Ovary (tissue), 10 donors: ENCODE measurements at places on chromosomes 6 and 20.

- DNase-seq, result no peak
Measured at GRCh38 chr20:47464380-47465101, 37.1 kb upstream of the NCOA3 start.

- DNase-seq, result no peak
Measured at GRCh38 chr6:20693466-20694063, 159.3 kb downstream of the CDKAL1 start.

DNA sequence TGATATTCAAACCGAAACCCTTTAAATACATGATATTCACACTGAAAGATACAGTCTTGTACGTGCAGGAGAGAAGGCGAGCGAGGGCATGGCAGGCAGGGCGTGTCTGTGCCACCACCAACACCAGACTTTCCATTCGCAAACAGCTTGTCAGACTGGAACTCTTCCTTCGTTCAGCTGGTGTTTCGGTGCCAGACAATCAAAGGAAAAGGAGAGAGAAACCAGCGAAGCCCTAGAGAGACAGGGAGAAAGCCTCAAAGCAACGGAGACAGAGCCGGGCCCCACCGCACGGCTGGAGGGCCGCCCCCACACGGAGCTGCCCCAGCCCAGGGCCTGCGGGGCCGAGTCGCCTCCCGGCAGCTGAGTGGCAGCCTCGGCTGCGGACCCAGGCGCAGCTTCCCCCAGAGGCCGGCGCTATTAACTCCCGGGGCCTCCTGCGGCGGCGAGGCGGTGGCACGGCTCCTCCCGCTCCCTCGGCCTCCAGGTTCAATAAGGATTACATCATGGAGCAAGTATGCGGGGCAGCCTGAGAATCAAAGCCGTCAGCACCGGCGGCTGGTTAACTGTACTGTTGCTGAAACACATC lies 32.1 kb upstream of the NR2E1 start:
- DNase-seq, result peak; percentile 58

DNA sequence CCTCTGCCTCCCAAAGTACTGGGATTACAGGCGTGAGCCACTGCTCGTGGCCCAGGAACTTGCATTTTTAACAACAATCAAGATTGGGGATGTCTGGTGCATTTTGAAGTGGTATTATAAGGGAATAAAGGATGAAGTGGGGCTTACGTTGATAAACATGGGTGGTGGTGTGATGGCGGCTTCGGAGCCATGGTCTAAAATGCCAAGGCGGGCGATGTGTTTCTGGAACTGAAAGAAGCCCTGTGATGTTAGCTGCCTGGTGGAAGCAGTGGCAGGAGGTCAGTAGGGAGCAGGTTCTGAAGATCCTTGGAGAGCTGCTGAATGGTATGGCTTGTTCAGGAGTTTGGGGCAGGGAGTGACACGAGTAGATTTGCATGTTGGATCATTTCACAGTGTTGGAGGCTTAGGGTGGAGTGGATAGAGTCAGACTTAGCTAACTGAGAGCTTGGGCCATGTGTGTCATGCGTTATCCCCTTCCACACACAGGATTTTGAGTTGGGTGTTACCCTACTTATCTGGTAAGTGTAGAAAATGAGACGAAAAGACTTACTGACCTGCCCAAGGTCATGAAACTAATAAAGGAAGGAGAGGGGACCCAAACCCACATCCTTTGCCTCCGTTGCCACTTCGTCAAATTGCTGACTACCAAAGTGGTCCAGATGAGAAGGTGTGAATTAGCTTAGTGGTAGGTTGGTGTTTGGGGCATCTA lies 1.5 kb downstream of the NELFCD start:
- no peak for DNase-seq

DNA sequence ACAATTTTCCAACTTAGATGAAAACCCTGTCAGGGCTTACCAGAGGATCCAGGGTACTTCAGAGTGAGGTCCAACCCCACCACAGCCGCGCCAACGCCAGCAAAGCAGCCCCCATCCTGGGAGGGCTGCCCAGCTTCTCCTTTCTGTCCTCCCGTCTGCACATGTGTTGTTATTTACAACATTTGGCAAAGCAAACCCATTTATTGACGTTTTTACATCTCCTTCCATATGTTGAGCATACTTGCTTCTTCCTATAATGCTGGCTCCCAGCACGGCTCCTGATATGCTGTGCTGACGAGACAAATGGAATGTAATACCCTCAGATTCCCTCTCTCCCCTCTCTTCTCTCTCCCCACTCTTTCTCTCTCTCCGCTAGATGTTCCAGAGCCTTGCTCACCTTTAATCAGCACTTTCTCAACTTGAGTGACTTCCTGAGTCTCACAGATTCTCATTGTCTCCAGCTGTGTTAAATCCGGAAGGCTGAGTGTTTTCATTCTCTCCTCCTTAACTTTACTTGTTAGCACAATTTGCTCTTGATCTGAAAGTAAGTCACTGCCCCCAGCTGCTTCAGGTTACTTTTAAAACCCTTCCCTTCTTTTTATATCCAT lies 22.7 kb downstream of the RCAN2 start:
- no peak for DNase-seq

- no peak for DNase-seq
Measured at GRCh38 chr20:47865912-47866311, 80.6 kb upstream of the SULF2 start.

DNA sequence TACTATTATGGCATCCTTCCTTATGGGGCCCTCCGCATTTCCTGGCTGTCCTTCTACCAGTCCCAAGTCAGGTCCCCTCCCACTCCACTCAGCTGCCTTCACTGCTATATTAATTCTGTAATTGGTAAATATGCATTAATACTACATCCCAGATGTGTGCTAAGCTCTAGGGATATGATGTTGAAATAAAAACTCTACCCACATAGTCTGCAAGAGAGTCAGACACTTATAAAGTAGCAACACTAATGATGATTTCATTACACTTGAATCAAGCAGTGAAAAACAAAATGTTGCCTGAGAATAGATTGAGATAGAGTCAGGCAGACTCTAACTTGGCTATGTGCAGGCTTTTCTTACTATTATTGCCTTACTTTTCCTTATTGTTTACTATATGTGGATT lies 62.4 kb downstream of the AIG1 start:
- no peak for DNase-seq

GRCh38 chr6:14882394-14883026 lies 363.4 kb upstream of the JARID2 start:
- DNase-seq, result no peak

GRCh38 chr6:23441808-23442461 lies 684.1 kb upstream of the NRSN1 start:
- DNase-seq, result no peak

- DNase-seq, result no peak
Measured at GRCh38 chr6:40210628-40211056, 276.4 kb upstream of the MOCS1 start.

GRCh38 chr6:90080876-90081481 lies 186.7 kb downstream of the GJA10 start:
- DNase-seq, result no peak

DNA sequence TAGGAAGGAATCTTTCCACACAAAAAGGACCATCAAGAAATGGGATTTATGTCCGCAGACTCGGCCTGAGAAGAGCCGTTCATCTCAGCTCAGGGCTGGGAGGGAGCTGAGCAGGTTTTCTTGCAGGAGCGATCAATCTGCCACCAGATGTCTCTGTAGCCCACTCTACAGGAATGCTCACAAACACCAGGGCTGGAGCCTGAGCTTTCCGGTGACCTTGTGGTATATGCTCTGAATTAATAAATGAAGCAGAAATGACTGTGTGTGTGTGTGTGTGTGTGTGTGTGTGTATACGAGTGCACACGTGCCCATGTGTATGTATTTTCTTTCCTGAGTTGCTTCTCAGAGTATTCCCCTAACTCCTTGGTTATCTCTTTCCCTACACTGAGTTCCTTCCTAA lies 12.0 kb downstream of the CD83 start:
- peak; percentile 56 for DNase-seq

- no peak for DNase-seq
Measured at GRCh38 chr20:21272279-21272678, 30.9 kb upstream of the XRN2 start.

- no peak for DNase-seq
Measured at GRCh38 chr6:157790548-157791160, 32.4 kb upstream of the SNX9 start.

GRCh38 chr6:94511502-94512088 lies 1065.7 kb upstream of the MANEA start:
- DNase-seq, result no peak

DNA sequence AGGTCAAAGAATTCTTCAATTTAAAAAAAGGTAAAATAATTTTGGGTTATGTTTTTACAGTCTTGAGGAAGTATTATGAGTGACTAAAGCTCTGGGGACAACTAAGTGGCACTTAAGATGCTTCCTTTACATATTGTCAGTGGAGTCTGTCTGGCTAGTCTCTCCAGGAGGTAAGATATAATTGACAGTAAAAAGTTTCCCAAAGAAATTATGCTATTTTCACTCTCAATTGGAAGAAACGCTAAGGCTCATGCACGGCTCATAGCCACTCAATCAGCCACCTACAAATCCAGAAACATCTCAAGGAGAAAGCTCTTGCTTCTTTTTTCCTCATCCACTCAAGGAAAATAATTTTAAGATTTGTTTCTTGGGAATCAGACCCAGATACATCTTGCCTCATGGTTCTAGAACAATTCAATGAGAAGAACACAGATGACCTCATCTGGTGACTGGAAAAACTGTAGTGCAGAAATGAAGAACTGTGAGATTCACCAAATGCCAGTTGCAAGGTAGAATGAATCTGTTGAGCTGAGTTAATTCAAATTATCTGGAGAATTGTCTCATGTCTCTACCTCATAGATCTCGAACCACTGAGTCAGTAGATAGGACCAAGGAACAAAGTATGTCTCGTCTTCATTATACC lies 252.9 kb downstream of the TPBG start:
- no peak for DNase-seq

- DNase-seq, result no peak
Measured at GRCh38 chr6:141437685-141438084, 695.0 kb upstream of the GJE1 start.

DNA sequence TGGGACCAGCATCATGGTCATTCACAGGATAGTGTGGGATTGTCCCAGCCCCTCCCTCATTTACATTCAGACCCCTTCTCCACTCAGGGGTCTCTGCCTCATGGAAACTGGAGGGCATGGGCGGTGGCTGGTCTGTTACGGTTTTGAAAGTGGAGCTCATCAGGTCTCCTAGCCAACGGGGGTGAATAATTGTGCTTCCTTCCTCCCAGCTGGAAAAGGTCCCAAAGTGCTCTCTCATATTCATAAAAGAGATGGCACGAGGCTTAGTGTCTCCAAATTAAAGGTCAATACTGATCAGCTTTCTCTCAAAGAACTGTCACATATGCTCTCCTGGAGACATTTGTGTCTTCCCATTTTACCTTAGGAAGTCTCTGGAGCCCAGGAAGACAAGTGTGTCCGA lies 19.9 kb downstream of the JARID2 start:
- DNase-seq, result no peak

DNA sequence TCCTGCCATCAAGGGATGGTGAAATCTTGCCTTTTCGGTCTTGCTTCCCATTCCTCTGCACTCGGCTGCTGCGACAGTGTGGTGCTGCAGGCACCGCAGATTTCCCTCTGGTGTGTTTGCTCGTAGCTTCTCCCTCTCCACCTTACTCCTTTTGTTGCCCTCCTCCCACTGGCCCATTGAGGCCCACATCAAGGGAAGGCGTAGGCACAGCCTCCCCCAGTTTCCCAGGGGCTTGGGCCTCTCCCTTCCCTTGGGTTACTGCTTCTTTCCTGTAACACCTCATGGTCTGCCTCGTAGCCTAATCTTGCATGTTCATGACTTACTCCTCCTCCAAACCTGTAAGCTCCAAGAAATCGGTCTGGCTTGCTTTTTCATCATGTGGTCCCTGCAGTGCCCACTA lies 9.9 kb downstream of the E2F3 start:
- no peak for DNase-seq

DNA sequence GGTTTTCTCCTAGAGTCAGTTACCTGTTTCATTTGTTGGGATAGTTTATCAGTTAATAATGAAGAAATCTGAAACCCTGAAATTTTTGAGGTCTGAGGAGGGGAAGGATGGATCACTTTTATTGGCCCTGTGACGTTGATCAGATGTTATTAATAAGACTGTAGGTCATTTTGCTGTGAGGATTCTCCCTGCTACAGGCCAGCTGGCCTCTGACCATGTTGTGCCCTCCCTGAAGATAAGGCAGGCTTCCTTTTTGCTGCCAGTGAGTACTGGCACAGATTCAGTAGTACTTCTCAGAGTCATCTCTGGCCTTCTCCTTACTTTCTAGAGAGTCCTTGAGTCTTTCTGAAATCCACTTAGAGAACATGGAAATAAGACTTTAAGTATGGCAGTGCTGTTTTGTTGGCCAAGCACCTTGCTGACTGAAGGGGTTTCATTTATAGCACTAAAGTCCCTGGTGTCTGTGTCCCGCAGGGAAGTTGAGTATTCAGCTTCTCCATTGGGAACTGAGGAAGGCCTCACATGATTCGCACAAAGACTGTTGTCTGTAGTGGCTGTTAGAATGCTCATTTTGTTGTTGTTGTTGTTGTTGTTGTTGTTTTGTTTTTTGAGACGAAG lies 202.6 kb downstream of the DTNBP1 start:
- no peak for DNase-seq

DNA sequence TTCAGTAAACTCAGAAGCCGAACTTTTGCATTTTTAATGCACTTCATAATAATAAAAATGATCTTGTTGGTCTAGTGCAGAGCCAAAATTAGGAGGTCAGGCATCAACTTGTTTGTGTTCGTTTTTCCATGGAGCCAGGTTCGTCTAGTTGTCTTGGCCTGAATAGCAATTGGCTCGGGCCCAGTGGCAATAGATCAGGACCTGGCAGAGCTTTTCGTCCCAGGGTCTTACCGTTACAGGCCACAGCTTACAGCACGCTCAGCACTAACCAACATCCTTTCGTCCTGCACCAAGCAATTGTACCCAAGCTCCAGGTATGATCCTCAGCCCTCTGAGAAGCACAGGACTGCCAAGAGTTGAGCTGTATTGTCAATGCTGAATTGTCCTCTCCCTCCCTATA lies 240.5 kb upstream of the PLN start:
- DNase-seq, result no peak

- DNase-seq, result no peak
Measured at GRCh38 chr6:83685481-83685880, 23.4 kb downstream of the SNAP91 start.

GRCh38 chr6:165616116-165616515 lies 46.9 kb downstream of the PDE10A start:
- no peak for DNase-seq

DNA sequence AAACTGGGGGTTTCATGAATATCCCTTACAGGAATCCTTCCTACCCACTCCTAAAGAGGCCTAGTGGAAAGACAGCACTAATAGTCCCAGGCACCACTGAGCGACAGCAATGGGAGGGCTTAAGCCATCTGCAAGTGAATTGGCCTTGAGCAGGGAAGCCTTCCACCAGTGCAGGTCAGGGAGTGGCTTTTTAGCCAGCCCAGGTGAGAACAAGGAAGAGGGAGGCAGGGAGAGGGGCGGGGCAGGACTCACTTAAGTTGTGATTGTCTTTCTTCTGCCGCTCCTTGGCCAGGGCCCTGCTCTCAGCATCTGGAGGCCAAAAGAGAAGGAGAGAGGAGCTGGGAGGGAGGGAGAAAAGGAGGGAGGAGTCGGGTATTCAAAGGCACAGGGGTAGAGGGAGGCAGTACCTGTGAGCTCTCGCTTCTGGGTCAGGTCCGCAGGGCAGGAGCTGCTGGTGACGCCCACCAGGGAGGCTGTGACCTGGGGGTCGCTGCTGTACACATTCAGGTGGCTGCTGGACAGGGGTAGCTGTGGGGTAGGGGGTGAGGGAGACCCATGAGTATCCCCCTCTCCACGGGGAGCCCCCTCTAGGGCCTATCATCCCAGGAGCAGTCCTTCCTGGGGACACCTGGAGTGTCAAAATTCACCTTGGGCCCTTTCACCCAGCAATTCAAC lies 47.8 kb downstream of the TFEB start:
- DNase-seq, result no peak

GRCh38 chr20:12963416-12963815 lies 45.4 kb upstream of the SPTLC3 start:
- DNase-seq, result no peak
